Calu3 (cell line): ENCODE measurements at places on chromosomes 6 and 20. TPM values are rescaled to one million over a fixed set of nuclear protein-coding genes. Genes with fewer than 3 reads are reported as not detected.

DNA sequence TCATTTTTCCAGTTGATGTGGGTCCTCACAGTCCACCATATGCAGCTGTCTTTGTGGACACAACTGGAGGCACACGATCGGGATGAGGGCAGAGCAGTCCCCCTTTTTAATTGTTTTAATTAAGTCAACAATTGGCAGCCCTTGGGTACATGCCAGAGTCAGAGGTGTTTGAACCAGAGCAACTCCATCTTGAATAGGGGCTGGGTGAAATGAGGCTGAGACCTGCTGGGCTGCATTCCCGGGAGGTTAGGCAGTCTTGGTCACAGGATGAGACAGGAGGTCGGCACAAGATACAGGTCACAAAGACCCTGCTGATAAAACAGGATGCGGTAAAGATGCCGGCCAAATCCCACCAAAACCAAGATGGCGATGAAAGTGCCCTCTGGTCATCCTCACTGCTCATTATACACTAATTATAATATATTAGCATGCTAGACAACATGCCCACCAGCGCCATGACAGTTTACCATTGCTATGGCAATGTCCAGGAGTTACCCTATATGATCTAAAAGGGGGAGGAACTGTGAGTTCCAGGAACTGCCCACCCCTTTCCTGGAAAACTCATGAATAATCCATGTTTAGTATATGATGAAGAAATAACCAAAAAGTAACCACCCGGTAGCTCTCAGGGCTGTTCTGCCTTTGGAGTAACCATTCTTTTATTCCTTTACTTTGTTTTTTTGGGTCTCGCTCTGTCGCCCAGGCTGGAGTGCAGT is 31.8 kb upstream of the BLCAP start:
- no peaks in the 10 kb centered on the region for H3K36me3 ChIP-seq
- no peak overlapping the region for H3K27ac ChIP-seq

Gene BPIFA1
- not detected in 2 replicates for total RNA-seq

- no peaks in the 10 kb centered on the region for H3K27me3 ChIP-seq
- peaks cover 16% of the 10 kb centered on the region for H3K36me3 ChIP-seq
- peaks cover 17% of the 10 kb centered on the region for H3K4me1 ChIP-seq
- peak overlapping the region; percentile 53 for H3K27ac ChIP-seq
- no peak overlapping the region for H3K4me3 ChIP-seq
- no peak for DNase-seq
These were observed 26.3 kb downstream of the WRNIP1 start for GRCh38 chr6:2791450-2791974.

DNA sequence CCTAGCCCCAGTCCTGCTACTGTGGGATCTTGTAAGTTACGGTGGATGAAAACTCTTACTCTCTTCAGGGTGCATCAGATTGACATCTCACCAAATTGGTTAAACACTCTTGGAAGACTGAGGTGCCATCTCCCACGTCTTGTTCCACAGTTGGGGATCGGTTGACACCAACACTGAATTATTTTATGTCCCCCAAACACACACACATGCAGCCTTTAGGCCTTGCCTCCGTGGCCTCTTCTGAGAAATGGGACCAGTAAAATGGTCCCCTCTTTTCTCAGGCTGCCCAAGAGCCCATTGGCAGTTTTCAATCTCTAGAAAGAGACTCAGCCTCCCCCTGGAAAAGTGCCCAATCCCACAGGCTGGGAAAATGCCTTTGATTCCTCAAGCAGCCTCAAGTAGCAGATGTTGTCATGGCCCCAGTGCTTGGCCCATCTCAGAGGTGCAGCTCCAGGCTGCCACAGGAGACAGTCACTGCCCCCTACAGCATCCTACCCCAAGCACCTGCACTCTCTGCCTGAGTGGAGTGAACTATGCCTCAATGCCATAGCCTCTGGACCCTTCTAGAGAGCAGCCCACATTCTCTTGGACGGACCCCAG is 163.9 kb downstream of the ANKRD60 start:
- peaks cover 4% of the 10 kb centered on the region for H3K27me3 ChIP-seq
- no peak overlapping the region for H3K27ac ChIP-seq
- no peak overlapping the region for H3K4me3 ChIP-seq
- DNase-seq: no peak
- H3K4me1 ChIP-seq: peaks cover 10% of the 10 kb centered on the region
- no peaks in the 10 kb centered on the region for H3K36me3 ChIP-seq

DNA sequence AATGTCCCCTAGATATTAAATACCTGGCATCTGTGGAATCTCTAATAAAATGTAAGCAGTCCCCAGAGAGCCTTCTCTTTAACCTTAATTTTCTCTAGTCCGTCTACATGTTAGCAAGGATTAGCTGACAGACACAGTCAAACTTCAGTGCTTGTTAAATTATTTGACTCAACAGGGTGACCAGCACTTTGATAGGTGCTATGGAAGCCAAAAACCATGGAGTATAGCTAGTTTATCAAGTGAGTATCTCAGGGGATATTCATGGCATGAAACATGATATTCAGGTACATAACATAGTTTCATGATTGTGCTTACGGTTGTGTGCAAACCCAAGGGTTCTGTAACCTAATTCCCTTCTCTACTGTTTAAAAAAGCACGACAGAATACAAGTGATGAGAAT is 3.9 kb downstream of the RHAG start:
- peaks cover 10% of the 10 kb centered on the region for H3K4me1 ChIP-seq
- no peaks in the 10 kb centered on the region for H3K36me3 ChIP-seq
- H3K4me3 ChIP-seq: no peak overlapping the region
- H3K27ac ChIP-seq: no peak overlapping the region

DNA sequence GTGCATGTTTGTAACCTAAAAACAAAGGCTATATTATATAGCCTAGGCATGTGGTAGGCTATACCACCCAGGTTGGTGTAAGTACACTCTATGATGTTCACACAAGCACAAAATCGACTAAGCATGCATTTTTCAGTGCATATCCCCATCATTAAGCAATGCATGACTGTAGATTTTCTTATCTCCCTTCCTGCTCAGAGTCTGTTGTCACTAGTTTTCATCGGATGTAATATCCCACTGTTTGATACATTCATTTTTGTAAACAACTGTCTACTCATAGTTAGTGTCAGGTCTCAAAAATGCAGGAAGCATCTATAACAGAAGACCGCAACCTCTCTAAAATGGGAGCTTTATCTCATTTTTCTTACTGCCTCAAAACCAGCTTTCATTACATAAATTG is 70.7 kb downstream of the GFRAL start:
- H3K4me1 ChIP-seq: no peaks in the 10 kb centered on the region
- no peak overlapping the region for H3K4me3 ChIP-seq
- no peak for DNase-seq
- no peak overlapping the region for H3K27ac ChIP-seq

- H3K27me3 ChIP-seq: no peaks in the 10 kb centered on the region
- peak overlapping the region; percentile 76 for H3K4me3 ChIP-seq
- peaks cover 17% of the 10 kb centered on the region for H3K36me3 ChIP-seq
- DNase-seq: no peak
These were observed 1.3 kb downstream of the PHACTR2 start for GRCh38 chr6:143679041-143679440.

GRCh38 chr6:53803081-53803860 is 8.5 kb downstream of the LRRC1 start:
- H3K27me3 ChIP-seq: no peaks in the 10 kb centered on the region
- DNase-seq: no peak
- no peak overlapping the region for H3K4me3 ChIP-seq
- no peaks in the 10 kb centered on the region for H3K36me3 ChIP-seq

Gene CST2
- total RNA-seq: not detected in 2 replicates

GRCh38 chr6:27135087-27135657 is 112.3 kb upstream of the PRSS16 start:
- no peak overlapping the region for H3K4me3 ChIP-seq
- H3K27ac ChIP-seq: no peak overlapping the region
- no peaks in the 10 kb centered on the region for H3K27me3 ChIP-seq

DNA sequence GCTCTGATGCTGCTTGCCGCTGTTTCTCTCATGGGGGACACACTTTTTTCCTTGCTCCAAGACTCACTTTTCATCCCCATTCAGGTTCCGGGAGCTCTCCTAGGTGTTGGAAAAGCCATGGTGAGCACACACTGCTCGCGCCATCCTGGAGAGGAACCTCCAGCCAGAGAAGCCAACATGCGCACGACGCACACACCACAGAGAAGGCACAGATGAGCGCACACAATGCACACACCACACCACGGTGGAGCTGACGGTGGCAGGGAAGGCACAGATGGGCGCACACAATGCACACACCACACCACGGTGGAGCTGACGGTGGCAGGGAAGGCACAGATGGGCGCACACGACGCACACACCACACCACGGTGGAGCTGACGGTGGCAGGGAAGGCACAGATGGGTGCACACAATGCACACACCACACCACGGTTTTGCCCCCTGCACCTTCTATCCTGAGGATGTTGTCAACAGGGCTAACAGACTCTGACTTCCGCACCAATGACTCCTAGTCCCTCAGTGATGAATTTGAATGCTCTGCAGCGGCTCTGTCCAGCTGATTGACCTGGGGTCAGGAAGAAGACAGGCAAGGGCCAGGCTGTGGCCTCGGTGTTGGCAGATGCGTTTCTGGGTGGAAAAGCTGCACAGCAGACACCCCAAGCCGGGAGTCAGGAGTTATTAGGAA is 154.7 kb downstream of the ERMARD start:
- peaks cover 23% of the 10 kb centered on the region for H3K27me3 ChIP-seq
- H3K27ac ChIP-seq: no peak overlapping the region
- no peaks in the 10 kb centered on the region for H3K36me3 ChIP-seq
- no peaks in the 10 kb centered on the region for H3K4me1 ChIP-seq
- no peak for DNase-seq
- H3K4me3 ChIP-seq: no peak overlapping the region
